C1 segment of cervical spinal cord (tissue), 14 donors: ENCODE measurements at places on chromosomes 16 and 17.

- no peak for DNase-seq
Measured at GRCh38 chr17:72119077-72119872, 1.5 kb upstream of the SOX9 start.

GRCh38 chr16:29831490-29831889 lies 11.2 kb downstream of the MVP start:
- DNase-seq = no peak

- no peak for DNase-seq
Measured at GRCh38 chr17:76643553-76644148, at the start of gene ST6GALNAC1. TSS of gene ST6GALNAC1 (minus strand) at chr17:76643757. CDS start at chr17:76643638, 119 bp downstream.

GRCh38 chr16:49874613-49875237 lies 18.8 kb upstream of the ZNF423 start:
- DNase-seq = no peak

GRCh38 chr17:79007504-79008381 lies 1.8 kb downstream of the CANT1 start:
- DNase-seq = no peak

DNA sequence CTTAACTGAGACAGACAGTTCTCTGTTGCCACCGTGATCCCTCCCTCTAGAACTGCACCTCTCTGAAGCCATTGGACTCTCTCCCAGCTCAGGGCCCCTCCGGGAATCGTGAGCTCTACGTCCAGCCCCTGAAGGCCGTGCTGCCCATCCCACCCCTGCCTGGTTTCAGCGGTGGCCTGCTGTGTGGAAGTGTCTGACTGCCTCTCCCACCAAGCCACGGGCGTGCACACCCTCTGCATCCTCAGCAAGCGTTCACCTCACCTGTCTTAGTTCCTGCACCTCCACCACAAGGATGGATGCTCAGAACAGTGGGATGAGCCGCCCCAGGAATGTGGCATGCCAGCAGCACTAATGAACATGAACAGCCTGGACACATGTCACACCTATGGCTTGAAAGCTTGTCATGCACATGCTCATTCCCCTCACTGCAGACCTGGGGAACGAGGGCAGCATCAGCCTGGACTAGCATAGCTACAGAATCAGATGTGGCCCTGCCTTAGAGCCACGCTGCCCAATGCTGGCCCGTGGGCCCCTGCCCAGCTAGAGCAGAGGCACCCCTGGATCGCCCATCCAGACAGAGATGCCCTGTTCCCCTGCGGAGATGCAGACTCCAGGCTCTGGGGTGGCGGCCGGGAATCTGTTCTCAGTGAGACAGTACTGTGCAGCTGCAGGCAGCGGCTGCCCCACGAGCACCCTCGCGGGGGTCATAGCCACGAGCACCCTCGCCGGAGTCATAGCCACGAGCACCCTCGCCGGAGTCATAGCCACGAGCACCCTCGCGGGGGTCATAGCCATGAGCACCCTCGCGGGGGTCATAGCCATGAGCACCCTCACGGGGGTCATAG lies 73.7 kb upstream of the CHMP6 start:
- no peak for DNase-seq

DNA sequence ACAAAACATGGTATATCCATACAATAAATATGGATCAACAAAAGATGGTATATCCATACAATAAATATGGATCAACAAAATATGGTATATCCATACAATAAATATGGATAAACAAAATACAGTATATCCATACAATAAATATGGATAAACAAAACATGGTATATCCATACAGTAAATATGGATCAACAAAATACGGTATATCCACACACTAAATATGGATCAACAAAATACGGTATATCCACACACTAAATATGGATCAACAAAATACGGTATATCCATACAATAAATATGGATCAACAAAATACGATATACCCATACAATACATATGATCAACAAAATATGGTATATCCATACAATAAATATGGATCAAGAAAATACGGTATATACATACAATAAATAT lies 8.1 kb downstream of the METTL16 start:
- no peak for DNase-seq

GRCh38 chr16:30786115-30786935 lies 680 bp downstream of the ZNF629 start:
- DNase-seq = no peak

- DNase-seq = no peak
Measured at GRCh38 chr16:23249830-23250229, 52.3 kb upstream of the SCNN1B start.
